ENCODE measurements at places on chromosomes 3 and 15. TPM values are rescaled to one million over a fixed set of nuclear protein-coding genes. Genes with fewer than 3 reads are reported as not detected.

DNA sequence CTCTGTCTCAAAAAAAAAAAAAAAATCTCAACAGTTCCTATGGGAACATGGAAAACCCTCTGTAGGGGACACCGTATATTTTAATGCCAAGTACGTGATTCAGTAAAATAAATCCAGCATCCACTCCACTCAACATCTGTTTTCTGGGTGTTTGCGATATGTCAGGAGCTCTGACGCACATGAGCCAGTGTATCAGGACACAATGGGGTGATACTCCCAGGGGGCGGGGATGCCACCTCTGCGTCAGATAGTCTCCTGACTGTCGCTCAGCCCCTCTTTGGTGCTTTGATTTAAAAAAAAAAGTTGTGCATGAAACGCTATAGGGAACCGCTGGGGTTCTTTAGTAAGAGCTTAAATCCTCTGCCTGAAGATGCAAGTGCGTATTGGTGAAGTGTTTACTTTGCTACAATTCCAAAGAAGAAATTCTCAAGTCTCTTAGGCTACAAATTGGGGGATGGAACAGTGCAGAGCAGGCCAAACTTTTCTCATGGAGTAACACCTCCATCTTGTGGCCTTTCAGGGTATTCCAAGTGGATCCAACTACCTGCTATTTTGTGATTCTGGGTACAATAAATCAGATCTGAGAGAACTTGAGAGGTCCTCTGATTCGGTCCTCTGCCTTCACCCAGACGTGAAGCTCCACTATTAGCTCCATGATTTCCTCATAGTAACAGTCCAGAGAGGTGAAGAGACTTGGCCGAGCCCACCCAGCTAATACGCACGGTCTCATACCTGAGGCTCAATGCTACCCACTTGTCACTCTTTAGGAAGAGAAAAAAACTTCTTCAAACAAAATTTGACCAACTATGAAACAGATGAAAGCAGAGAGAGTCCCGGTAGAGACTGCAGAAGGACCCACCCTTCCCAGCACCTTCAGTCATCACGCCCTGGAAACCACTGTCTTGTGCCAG is 9.3 kb upstream of the NR2E3 start:
- no peak for DNase-seq

GRCh38 chr3:74516019-74516418 is 98.4 kb downstream of the CNTN3 start:
- no peak for DNase-seq

DNA sequence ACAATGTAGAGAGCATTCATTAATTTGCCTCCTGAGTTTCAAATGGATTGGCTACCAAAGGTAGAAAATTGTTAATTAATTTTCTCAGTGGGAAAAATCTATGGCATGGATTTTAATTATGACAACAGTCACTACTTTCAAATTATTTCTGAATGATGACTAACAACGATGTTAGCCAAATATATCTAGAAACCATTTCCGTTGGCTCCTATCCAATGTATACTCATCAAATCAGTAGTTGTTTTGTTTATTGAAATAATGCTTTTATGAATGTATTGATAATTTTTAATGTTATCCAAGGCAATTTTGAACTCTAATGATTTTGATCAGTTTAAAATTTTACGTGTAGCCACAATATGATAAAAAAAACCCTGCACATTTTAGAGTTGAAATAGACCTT is 333.4 kb downstream of the NAALADL2 start:
- no peak for DNase-seq

- DNase-seq, result no peak
These were observed 408.9 kb upstream of the THBS1 start for GRCh38 chr15:39171944-39172368.

DNA sequence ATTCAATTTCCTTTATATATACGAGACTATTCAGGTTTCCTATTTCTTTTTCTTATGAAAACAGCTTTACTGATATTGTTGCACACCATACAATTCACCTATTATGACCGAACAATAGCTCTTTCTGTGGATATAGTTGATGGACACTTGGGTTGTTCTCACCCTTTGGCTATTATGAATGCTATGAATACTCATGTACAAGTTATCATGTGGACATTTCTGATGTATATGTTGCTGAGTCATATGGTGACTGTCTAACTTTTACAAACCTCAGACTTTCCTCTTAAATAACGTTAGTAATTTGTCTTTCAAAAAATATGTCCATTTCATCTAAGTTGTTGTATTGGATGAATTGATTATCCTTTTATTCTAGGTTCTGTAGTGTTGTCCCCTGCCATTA is 15.7 kb upstream of the USF3 start:
- no peak for DNase-seq

DNA sequence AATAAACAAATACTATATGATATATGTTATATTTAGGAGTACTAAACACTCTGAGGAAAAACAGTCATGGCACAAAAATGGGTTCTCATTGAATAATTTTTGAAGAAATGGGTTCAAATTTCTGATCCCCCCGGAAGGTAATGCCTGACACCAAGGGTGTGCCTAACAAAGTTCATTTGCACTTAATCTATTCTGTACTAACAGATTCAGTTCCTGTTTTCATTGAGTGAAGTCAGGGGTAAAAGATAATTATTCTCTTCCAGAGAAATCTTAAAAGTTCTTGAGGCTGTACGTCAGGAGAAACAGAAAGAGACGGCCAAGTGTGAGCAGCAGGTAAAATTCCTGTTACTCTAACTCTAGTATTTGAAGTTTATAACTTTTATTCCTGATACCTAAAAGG is 34.5 kb upstream of the TMEM42 start:
- no peak for DNase-seq

DNA sequence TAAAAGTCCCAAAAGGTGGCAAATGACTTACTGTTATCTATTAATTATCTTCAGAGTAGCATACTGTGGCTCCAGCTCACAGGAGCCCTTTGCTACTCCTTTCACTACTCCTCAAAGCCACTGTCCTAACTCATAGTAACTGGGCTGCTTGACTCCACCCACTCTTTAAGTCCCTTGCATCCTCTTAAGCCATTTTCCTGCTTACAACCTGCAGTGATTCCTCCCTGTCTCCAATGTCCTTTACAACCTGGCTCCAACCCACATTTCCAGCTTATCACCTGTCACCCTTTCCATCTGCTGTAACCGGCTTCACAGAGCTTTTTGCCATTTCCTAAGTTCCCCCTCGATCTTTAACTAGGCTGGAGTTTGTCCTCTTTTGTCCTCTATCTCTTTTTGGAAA is 388.1 kb downstream of the FGF12 start:
- DNase-seq, result no peak

DNA sequence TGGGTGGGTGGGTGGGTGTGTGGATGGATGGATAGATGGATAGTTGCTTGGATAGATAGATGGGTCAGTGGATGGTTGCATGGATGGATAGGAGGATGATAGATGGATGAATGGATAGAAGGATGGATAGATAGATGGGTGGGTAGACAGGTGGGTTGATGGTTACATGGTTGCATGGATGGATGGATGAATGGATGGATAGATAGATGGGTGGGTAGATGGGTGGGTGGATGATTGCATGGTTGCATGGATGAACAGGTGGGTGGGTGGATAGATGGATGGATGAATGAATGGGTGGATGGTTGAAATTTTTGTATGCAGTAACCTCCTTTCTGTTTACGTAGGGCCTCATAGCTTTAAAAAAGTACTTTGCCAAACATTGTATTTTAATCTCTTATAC is 79.5 kb downstream of the LRRK1 start:
- DNase-seq, result no peak

DNA sequence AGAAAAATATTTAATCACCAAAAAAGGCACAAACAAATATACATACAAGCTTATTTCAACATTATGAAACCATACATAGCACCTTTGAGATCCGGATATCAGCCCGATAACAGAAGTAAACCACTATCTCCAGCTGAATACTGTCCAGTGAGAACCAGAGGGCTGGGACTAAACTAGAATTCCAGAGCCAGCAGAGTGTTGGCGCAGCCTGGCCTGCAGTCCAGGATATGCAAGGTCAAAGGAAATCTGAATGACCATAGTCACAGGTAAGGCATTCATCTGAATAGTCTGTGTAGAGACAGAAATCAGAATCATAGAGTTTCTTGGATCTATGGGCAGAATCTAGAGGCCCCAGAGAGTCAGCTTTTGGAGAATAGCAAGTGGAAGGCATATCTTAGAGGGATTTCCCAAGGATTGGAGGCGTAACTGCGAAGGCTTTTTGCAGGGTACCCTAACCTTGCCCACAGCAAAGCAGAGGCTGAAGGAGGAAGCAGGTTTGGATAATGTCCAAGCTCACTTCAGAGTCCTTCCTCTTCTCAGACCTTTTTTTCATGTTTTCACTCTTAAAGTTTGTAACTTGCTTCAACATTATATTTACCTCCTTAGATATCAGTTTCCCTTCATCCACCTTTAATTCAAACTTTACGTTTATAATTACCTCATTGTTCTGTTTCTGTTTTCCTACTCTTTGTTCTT is 32.5 kb upstream of the TP63 start:
- no peak for DNase-seq

DNA sequence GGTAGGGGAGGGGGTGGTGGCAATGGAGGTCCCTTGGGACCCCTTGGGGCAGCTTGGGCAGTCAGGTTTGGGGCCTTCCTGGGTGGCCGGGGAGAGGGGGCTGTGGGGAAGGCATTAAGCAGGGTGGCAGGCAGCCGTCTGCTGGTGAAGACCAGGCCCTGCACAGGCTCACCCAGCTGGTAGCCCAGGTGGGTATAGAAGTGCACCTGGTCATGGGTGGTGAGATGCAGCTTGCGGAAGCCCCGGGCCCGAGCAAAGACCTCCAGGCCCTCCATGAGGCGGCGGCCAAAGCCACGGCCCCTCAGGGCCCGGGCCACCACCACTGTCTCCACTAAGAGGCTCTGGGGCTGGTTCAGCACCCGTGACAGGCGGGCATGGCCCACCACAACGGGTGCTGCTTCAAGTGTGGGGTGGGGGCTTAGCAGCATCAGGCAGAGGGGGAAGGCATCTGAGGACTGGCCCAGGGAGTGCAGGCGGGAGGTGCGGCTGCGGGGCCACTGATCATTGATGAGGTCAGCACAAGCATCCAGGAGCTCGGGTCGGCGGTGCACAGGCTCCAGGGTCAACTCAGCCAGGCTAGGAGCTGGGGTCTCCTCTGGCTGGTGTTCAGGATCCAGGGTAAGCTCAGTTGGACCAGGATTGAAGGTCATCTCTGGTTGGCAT is 2.4 kb downstream of the HYAL3 start:
- DNase-seq, result no peak

GRCh38 chr3:49133226-49133951 is 539 bp upstream of the LAMB2 start:
- no peak for DNase-seq

DNA sequence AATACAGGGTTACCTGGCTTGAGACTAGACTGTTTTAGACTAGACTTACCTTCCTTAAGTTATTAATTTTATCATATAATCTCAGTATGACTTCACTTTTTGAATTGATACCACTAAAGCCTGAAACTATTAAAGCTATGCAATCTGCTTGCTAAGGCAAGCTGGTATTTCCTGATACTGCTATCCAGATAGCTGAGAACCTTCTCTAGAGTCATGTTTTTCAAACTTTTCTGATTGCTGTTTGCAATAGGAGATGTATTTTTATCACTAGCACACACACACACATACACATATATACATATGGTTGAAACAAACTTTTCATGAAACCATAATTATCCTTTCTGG is 9.3 kb upstream of the MAGI1 start:
- DNase-seq, result no peak

DNA sequence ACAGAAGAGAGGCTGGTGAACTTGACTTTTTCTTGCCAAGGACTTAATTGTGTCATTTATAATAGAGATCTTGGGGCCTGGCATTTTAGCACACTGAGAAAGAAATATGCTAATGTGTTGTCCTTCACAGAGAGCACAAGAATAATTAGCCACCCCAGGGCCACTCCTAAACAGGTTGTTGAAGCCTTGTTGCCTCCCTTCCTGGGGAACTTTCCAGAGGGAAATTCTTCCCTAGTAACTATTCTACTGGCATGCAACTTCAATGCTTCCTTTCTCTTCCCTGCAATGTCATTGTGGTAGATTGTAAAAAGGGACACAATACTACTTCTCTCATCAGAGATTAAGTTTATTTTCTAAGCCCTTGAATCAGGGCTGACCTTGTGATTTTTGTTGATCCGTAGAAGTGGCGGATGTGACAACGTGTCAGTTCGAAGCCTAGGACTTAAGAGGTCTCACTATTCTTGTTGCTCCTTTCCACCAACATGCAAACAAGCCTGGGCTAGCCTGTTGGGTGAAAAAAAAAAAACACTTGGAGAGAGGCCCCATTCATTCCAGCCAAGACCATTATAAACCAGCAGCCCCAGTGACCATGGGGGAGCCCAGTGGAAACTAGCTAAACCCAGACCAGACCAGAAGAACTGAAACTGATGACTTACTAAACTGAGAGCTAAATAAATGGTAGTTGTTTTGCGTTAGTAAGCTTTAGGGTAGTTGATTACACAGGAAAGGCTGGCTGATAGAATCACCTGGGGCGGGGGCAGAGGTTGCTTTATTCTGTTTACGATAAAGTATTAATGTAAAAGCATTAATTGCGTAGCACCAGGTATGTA is 287.2 kb downstream of the SHQ1 start:
- no peak for DNase-seq

DNAH1 gene
- 35.4 TPM for total RNA-seq

CP gene
- total RNA-seq, result not detected

BNC1 gene
- not detected for total RNA-seq

THAP10 gene
- 0.59 TPM for total RNA-seq

MED12L gene
- total RNA-seq, result 2.8 TPM

PPM1L gene
- total RNA-seq, result 15.2 TPM

ZBBX gene
- total RNA-seq, result not detected

TTLL13 gene
- total RNA-seq, result not detected

Measured in natural killer cell treated with Interleukin-12 subunit alpha and Interleukin-12 subunit beta and Interleukin-15 and Interleukin-18, amount 100 ng/mL, for 72 hours (primary cell).